Fibroblast of skin of right biceps (primary cell): ENCODE measurements at places on chromosomes 2 and 18.

DNA sequence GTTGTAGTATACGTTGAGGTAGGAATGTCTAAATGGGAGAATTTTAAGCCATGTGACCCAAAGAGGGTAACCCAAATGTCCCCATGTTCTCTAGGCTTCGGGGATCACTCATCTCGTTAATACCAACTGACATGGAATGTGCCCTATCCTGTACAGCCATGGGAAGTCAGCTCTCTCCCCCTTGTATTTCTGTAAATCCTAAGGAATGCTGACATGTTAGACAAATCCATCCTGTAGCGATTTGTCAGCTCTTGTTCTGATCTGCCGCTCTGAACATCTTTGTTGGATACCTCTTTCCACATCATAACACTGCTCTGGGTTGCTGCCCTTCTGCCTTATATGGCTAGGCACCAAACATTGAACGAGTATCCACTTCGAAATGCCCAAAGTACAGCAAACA, 350.6 kb downstream of the RND3 start:
- no peak for DNase-seq

DNA sequence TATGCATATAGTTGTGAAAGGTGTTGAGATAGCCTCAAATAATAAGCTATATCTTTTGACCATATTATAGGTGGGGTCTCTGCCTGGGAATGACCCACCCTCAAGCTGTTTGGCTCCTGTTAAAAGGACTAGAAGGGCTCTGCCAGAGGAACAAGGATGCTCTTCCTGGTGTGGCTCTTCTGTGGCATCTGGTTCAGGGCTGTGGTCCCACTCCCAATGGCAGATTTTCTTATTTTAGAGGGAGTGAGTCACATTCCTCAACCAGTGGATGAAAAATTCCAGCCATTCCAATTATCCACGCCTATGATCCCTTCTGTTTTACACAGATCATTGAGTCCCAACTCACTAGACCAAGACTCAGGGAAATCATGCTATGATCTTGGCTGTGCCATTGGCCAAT, 119.9 kb downstream of the PARD3B start:
- peak; percentile 81 for DNase-seq

DNA sequence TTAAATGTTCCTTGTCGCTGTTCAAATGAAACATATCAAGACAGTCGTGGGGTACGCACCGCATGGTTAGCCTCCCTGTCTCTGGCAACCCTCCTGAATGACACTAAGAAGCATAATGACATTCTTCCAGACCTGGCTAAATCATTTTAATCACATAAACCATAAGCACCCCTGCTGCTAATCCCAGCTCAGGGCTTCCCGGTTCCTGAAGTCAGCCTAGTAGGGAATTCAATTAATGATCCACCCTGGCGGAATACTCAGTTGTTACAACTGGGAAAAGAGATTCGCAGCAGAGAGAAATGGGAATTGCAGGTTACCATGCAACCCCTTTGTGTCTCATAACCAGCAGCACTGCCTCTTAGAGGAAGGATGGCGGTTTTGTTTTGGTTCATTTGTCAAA, 200.8 kb upstream of the AGAP1 start:
- no peak for DNase-seq

DNA sequence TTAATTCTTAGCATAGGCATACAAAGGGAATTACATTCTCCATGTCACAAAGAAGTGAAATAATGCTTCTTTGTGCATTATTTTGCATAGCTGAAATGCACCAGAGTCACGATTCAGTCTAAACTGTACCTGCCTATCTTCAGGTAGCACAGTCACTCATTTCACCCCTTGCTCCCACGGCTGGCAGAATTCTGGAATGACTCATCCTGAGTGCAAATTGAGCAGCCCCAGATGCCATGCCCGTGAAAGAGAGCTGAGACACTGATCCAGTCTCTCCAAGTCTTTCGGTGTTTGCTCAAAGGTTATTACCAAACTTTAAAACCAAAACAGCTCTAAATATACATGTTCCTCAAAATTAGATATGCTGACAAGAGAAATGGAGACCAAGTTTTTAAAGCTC, 168.3 kb upstream of the POU3F3 start:
- no peak for DNase-seq

DNA sequence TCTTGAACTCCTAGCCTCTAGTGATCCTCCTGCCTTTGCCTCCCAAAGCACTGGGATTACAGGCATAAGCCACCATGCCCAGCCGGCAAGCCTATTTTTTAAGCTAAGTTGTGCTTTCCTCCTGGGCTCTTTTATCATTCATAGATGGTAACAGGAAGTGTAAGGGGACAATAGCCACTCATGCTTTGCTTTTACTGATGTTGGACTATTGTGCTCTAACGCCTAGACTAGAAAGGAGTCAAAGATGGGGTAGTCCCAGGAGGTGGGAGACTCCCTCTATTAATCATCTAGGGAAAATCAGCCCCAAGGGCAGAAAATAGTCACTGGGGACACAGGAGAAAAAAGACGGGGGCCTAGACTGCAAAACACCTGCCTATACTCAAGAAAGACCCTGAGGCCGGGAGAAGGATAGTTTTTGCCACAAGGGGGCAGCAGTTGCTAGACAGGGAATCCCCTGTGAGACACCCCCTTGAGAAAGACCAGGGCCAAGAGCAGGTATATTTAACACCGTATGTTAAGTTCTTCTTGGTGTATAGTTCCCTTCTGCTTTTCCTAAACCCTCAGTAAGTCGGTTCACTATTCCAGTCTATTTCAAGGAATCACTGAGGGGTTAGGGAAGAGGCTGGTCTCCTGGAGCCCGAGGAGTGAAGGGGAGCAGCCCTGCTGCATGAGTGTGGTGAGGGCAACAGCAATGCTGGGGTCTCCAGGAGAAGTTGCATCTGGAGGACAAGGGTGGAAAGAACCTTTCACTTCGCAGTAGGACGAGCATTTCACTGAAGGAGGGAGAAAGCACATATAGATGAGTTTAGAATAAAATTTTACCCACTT, 2.1 kb upstream of the CXCR1 start:
- peak; percentile 37 for DNase-seq

- no peak for DNase-seq
Measured at GRCh38 chr2:65485839-65486238, 53.4 kb upstream of the SPRED2 start.
